Activated T-helper 2 cell treated with anti-CD3 and anti-CD28 coated beads, Interferon-gamma antibody, Interleukin-2, Interleukin-4, amounts not matched to agents 10 μg/mL and 5 μg/mL and 100 μg/mL, durations not matched to agents 14 hours and 24 hours and 36 hours (primary cell): ENCODE measurements at places on chromosomes 3 and 15. TPM values are rescaled to one million over a fixed set of nuclear protein-coding genes. Genes with fewer than 3 reads are reported as not detected.

GRCh38 chr3:127822682-127823425 lies 539 bp upstream of the MGLL start:
- peak; percentile 17 for DNase-seq

GRCh38 chr3:25173606-25174005 lies 254.5 kb upstream of the RARB start:
- DNase-seq: no peak

DNA sequence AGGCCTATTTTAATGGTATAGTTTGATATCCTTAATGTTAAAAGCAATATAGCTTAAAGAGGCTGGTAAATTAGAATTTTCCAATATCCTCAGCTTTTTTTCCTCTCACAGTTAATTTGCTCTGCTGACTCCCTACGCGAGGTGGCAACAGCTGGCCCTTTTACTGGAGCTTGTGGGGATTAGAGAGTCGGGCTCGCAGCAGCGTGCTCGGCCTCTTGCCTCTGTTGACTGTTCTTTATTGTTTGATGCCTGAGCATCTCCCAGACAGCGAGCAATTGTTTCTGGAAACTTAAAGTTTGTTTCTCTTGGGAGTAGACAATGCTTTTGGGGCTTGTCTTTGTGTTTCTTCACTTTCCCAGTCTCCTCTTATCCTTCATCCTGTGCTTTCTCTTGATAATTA lies 80.8 kb downstream of the OPA1 start:
- DNase-seq: no peak

DNA sequence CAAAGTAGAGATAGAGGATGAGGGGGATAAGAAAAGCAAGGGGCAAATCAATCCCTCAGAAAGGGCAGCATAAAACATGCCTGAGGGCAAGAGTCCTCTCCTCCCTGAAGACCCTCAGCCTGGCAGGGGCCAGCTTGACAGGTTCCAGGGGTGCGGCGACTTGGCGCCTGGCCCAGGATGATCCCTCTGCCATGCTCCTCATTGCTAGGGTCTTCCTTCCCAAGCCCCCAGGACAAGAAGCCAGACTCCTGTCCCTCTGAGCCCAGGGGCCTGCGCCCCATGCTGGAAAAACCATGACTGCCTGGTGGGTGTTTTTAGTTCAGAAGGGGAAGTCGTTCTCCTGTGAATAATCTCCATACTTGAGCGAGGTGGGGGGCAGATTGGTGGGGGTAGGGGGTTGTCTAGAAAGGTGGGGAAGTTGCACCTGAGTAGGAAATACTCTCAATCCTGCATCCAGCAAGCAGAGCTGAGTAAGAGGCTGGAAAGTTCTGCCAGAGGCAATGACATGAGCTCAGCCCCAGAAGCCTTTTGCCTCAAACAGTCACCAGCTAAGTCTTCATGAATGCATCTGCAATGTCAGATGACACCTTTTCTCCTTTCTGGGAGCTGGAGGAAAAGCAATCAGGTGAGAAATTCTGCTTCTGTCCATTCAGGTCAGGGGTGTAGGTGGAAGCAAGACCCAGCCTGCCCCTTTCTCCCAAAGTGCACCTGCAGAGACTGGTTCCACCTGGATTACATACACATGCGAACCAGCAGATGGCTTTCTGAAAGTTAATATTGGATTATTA lies 18.3 kb downstream of the SLC12A8 start:
- DNase-seq: no peak

GRCh38 chr3:16176391-16177030 lies 2.0 kb downstream of the GALNT15 start:
- DNase-seq: no peak

DNA sequence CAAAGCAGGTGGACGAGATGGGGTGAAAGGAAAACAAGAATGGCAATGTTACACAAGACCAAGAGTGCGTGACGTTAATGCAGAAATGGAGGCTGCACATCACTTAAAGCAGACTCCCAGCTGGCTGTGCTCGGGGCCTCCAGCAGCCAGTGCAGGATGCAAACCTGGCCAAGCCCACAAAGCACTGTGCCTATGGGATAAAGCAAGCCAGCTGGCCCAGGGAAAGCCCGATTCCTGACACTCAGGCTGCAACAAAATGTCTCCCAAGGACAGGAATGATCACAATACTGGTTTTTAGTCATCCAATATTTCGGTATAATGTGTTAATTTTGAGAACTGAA lies 86.2 kb downstream of the SEC22A start:
- DNase-seq: no peak

- DNase-seq: no peak
Measured at GRCh38 chr15:53827355-53827754, 67.9 kb upstream of the WDR72 start.

DNA sequence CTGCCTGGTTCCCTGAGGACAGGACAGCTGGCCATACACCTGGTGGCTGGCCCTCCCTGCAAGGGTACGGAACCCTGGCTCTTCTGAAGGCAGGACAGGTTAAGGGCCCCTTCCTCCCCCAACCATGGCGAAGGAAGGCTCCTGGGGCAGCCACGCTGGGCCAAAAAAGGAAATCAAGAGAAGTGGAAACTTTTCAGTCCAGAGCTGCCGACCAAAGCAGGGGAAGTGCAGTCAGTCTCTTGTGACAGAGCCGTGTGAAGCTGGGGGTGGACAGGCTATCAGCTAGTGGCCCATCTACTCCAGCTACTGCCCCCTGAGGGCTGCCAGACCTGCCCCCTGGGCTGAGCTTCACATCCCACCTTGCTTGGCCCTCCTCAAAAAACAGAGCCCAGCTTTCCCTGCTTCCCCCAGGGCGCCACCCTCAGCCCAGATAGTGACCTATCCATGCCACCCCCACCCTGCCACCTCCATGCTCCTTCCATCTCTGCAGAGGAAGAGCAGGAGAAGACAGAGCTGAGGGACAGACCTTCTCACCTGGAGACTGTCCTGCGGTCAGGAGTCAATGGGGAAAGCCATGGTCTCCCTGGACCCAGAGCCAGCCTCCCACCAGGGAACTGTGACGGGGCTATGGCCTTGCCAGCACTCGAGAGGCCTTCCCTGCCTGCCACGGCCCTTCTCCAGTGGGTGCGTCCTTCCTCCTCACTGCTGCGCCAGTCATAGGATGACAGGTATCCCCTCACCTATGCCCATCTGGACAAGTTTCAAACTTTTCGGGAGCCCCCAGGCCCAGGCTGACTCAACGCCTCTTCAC lies 4.6 kb downstream of the SEMA7A start:
- DNase-seq: no peak

DNA sequence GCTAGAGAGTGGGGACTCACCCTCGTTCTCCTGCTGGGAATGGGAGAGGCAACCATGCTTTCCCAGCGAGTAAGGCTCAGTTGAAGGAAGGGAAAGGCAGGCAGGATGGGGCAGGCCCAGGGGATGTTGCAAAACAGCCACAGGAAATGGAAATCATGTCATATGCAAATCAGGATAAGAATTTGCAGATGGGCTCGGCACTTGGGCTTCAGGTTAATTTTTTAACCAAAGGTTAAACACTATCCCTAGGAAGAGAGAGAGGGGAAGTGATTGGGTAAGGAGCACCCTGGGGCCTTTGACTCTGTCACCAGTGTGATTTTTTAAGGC lies 14.6 kb upstream of the PLA2G4E start:
- DNase-seq: no peak

GRCh38 chr3:158103887-158104327 lies 2.3 kb downstream of the SHOX2 start:
- no peak for DNase-seq

GRCh38 chr15:31528846-31529245 lies 202.2 kb downstream of the KLF13 start:
- no peak for DNase-seq

DNA sequence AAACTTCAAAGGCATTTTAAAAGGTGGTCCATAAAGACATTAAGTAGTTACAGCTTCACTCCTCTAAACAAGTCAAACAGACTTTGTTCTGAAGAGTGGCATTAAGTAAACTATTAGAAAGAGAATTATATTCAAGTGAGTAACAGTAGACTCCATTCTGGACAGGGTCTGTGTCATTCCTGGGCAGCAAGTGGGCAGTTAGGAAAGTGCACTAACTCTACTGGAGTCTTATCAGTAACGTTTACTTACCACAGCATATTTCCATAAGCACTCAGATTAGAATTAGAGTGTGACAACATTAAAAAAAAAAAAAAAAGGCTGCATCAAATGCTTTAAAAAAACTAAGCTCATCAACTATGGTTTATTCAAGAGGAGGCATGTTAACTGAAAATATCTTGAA lies 10.6 kb downstream of the UBR1 start:
- DNase-seq: no peak

- no peak for DNase-seq
Measured at GRCh38 chr15:59298225-59298853, 74.3 kb downstream of the MYO1E start.

DNA sequence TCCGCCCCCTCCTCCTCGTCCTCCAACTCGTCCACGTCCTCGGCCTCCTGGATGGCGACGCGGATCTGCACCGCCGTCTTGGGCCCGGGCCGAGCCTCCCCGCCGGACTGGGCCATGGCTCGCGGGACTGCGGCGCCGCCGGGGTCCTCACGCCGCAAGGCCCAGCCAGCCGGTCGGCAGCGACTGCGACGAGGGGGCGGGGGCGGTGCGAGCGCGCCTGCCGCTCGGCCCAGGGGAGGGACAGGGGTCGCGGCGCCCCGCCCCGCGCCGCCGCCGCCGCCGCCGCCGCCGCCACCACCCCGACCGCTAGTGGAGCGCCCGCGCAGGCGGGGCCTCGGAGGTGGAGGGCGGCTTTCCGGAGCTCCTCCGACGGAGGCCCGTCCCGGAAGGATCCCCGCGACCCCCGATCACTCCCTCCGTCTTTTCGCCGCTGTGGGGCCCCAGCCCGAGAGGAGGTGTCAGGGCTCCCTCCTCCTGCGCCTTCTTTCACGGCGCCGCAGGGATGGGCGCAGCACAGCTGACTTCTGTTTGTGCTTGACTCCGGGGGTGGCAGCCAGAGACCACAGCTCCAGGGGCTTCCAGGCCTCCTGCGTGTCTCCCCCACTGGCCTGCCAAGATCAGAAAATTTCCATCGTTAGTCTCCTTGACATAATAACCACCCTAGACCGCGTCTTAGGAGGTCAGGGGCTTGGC lies at the start of gene LARP6:
LARP6 (minus strand) TSS at position 185 of the 693 bp plus-strand sequence; CDS start at position 116, 69 bp downstream.
- no peak for DNase-seq

GRCh38 chr15:77358545-77359240 lies 61.2 kb downstream of the PEAK1 start:
- no peak for DNase-seq

GRCh38 chr3:78281381-78281780 lies 1241.5 kb downstream of the ROBO2 start:
- DNase-seq: no peak

DNA sequence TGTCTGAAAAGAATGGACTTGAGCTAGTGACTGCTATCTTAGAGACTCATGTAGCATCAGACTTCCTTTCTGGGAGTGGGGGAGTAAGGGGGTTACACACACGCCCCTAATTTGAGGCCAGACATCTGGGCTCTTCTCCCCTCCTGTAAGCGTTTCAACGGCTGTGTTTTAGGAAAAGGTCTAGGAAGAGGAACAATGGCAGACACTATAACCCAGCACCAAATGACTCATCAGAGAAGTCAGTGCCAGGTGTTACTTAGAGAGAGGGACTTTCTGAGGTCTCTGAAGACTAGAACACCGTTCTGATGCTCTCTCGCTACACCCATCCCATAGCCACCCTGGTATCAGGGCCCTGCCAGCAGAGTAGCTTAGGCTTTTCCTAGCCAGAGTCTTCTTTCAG lies 65.5 kb downstream of the SSUH2 start:
- no peak for DNase-seq

- no peak for DNase-seq
Measured at GRCh38 chr15:51243774-51244173, 94.6 kb downstream of the CYP19A1 start.

DNA sequence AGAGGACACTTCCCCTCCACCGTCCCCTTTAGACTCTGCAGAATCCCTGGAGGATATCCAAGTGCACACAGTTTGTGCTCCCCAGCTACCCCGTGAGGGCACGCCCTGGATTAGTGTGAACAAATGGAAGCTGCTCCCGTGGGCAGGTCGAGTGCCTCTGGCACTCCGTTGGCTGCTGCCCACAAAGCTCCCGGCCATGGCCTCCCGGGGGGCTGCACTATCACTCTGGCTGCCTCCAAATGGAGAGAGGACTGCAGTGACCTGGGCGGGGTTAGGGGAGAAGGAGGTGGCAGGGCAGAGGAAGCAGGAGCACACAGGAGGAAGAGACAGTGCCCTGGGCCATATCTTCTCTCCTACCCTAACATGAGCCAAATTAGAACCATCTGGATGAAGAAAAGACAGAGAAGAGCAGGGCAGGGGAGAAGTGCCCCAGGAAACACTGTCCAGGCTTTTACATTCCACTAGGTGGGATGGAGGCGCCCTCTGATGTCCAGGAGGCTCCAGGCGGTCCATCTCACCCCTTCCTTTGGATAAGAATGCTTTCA lies 29.4 kb upstream of the ACAD9 start:
- no peak for DNase-seq

DNA sequence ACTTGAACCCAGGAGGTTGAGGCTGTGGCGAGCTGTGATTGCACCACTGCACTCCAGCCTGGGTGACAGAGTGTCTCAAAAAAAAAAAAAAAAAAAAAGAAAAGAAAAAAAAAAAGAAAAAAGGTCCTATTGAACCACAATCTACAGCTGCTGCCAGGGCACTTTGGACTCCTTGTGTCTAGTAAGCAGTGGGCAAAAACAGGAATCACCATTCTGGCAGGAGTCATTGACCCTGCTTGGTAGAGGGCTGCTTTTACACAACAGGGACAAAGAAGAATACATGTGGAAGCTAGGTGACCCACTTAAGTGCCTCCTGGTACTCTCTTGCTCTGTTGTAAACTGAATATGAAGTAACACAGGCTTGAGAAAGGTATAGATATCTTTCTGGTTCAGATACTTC lies 14.6 kb upstream of the PCCB start:
- DNase-seq: no peak

DNA sequence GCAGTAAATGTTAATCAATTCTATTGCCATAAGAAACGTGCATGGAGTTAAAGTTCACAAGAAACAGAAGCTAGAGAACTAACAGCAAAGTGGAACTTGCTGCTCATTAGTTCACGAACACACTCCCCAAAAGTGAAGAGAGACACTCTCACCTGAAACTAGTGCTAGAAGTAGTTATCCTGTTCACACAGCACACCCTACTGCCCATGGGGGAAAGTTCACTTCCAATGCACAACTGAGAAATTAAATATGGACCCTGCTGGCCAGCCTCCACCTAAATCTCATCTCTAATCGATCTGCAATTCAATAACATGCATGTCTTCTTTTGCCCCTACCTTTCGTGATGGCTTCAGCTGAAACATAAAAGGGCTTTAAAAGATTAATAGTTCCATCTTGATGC lies 39.4 kb upstream of the FRMD4B start:
- peak; percentile 9 for DNase-seq

Gene TGM4
- total RNA-seq: not detected in 2 replicates

Gene VIPR1
- total RNA-seq: 0.51 and 0.52 TPM in 2 replicates

Gene DLEC1
- 0.02 and 0.16 TPM in 2 replicates for total RNA-seq

Gene TM4SF1
- total RNA-seq: not detected in 2 replicates

Gene PODXL2
- 3.5 and 3.9 TPM in 2 replicates for total RNA-seq

Gene LRCH3
- total RNA-seq: 57.0 and 64.1 TPM in 2 replicates

Gene SLC28A2
- total RNA-seq: not detected in 2 replicates

Gene CADM2
- total RNA-seq: not detected in 2 replicates

Gene CLPX
- total RNA-seq: 53.5 and 59.2 TPM in 2 replicates

Gene UBAP1L
- 6.0 and 6.3 TPM in 2 replicates for total RNA-seq

Gene PTPN23
- 35.7 and 38.3 TPM in 2 replicates for total RNA-seq
